SIG-M5 (cell line): ENCODE measurements at places on chromosomes 16 and 17.

GRCh38 chr17:36732351-36732750 lies 131.0 kb downstream of the MRM1 start:
- no peak for DNase-seq

DNA sequence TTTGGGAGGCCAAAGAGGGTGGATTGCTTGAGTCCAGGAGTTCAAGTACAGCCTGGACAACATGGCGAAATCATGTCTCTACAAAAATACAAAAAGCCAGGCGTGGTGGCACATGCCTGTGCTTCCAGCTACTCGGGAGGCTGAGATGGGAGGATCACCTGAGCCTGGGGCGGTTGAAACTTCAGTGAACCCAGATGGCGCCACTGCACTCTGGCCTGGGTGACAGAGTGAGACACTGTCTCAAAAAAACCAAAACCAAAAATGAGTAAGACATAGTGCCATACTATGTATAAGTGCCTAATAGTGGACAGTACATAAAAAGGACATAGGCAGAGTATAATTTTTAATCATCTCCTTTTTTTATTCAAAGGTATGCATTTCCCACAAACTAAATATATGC lies 4.0 kb downstream of the CTC1 start:
- DNase-seq = no peak

DNA sequence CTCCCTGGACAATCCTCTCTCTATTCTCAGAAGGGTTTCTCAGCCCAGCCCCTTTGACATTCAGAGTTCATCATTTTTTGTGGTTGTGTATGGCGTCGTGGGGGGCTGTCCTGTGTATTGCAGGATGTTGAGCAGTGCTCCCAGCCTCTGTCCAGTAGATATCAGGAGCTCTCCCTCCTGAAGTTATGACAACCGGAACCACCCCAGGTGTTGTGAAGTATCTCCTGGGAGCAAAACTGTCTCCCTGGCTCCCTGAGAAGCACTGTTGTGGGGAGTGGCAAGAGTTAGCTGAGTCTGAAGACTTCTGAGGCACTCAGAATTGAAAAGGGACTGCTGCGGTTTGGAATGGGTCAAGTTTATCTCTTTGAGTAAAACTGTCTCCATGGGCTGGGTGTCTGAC lies 55.9 kb upstream of the MGAT5B start:
- no peak for DNase-seq

DNA sequence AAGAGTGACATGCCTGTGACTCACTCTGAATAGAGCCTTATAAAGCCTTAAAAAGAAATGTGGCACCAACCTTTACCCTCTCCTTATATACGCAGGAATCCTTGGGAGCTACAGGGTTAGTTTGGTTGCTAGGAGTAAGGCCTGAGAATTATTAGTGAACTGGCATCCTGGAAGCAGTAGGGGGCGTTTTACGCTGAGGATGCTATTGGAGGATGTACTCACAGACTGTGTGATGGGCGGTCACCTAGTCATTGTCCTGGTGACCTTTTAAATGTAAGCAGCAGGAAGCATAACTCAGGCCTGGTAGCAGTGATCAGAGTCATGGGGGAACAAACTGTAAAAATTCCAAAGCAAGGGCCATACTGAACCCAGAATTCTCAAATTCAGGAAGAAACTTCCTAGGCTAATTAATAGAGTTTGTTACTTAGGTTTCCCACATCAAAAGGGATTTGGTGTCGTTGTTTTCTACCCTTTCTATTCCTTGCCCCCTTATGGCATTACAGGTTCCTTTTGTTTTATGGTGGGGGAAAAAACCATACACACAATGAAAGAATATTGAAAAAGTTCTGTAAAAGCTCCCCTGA lies 153.8 kb downstream of the SNX11 start:
- no peak for DNase-seq

DNA sequence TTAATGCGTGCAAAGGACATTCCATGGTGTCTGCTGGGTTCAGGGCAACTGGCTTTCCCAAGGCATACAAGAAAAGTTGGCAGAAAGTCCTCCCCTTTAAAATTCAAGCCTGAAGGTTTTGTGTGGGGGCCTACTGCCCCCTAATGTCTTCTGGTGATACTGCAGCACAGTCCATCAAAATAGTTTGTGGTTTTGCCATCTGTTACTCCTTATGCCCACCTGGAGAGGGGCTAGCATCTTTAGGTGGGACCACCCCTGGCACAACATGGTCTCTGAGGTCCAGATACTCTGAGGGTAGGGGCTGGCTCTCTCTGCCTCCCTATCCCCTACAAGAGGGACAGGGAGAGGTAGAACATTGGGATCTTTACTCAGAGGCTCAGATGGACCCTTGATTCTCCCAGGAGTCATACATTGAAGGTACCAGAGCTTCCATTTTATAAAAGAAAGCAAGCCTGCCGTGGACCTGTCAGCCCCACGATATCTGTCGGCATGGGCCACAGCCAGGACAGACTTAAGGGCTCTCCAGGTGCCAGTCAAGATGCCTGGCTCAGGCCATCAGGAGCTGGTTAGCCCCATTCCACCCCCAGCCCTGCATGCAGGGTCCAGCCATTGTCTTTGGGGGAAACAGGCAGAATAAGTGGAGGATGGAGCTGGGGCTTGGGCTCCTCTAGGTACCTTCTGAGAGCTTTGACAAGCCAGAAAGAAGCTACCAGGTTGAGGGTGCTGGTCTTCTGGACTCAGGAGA lies 6.3 kb downstream of the ESRP2 start:
- no peak for DNase-seq

GRCh38 chr17:4097165-4097960 lies 45.5 kb downstream of the ZZEF1 start:
- DNase-seq = no peak

DNA sequence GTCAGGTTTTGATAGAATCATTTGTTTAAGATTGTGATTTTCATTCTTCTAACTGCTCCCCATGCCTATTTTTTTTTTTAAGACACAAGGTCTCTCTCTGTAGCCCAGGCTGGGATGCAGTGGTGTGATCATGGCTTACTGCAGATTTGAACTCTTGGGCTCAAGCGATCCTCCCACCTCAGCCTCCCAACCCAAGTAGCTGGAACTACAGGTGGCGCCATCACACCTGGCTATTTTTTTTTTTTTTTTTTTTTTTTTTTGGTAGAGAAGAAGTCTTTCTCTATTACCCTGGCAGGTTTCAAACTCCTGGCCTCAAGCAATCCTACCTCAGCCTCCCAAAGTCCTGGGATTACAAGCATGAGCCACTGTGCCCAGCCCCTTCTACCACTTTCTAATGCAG lies 223.3 kb downstream of the CBLN1 start:
- no peak for DNase-seq

DNA sequence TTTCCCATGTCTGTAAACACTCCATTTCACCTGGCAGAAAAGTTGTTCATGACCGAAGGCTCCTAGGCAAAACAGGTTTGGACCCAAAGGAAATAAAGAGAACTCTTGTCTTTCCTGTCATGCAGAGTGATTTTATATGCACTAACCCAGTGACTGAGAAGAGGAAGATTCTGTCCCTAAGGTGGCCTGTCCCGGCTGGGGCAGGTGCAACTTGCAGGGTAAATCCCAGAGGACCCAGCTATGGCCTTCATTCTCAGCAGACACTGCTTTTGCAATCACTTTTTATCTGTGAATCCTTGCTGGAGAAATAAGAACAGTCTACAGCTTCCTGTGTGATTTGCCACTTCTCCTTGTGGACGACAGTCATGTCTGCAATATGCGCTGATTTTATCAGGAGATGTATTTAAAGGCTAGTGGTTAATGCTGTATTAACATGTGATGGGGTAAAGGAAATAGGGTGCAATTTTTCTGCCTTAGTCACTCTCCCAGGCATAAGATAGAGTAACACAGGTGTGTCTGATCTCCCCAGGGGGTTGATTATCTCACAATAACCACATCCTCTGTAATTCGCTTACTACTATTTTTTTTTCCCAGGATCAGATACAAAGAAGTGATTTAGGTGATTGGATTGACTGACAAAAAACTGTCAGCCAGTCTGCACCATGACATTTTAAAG lies 696.8 kb upstream of the SOX9 start:
- DNase-seq = no peak

GRCh38 chr16:24807301-24807700 lies 38.5 kb upstream of the SLC5A11 start:
- DNase-seq = no peak
